ENCODE measurements at places on chromosomes 2 and 18. TPM values are rescaled to one million over a fixed set of nuclear protein-coding genes. Genes with fewer than 3 reads are reported as not detected.

Gene FOXI3
- not detected for polyA plus RNA-seq

Gene TXNDC2
- not detected for polyA plus RNA-seq

Gene PID1
- polyA plus RNA-seq, result 28.7 TPM

Gene NXPH2
- 0.85 TPM for polyA plus RNA-seq

- no peak for DNase-seq
Observed at GRCh38 chr2:193326296-193326695, 1131.6 kb upstream of the TMEFF2 start.

DNA sequence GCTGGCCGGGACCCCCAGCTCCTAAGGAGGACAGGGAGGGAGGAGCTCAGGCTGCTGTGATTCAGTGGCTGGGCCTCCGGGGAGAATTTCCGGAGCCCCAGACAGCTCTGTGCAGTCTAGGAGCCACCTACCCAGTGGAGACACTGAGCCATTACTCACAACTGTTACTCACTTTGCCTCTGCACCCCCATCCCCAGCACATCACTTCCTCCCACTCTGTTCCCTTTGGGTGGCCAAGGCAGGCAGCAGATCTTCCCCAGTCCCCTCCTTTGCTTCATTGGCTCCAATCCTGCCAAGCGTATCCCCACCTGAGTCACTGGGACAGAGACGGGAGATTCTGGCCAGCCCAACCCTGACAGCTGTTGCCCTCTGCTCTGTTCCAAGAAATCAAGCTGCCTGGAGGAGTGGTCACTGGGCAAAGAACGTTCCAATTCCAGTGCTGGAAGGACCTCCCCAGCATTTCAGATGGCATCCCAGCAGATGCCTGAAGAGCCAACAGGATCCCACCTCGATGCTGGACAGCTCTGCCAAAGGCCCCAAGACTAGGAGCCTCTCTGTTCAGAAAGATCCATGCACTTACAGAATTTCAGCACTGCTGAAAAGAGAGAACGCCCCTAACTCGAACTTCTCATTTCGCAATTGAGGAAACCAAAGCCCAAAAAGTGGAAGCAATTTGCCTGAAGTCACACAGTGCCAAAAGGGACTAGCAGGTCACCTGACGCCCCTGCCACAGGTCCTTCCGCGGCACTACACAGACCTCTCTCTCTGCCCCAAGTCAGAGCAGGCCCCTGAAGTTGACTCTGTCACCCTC is 68.3 kb downstream of the TNS1 start:
- no peak for DNase-seq

DNA sequence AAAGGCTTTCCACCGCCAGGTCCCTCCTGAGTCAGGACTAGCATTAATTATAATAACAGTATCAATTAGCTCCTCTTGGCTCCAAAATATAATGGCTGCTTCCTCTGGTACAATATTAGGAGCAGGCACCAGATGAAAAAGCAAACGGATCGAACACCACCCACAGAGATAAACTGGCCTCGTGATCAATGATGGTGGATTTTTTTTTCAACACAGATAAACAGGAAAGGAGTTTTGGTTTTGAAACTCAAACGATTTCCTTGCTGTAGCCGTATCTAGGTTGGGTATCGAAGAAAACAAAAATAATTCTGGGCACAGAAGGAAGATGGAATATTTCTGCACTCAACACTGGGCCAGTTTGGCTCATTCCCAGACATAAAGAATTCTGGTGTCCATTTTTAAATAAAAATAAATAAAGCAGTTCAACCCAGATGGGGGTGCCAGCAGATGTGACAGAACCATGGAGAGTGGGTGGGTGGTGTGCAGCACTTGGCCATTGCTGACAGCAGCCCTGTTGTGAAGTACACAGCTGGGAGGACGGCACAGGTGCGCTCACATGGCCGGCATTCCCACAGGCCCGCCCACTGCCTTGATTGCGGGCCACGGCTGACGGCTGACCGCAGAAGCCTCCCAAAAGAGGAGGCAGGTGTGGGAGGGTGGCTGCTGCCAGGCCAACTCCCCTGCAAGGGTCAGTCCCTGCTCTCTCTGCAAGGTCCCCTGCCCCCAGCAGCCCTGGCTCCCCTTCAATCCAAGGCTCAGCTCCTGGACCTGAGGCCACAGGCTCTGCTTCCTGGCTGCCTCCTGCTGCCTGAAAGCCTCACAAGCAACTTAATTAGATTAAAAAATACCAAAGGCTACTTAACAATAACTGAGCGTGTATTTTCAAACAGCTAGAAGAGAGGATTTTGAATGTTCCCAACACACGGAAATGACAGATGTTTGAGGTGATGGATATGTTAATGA is 351.9 kb upstream of the ID2 start:
- no peak for DNase-seq

DNA sequence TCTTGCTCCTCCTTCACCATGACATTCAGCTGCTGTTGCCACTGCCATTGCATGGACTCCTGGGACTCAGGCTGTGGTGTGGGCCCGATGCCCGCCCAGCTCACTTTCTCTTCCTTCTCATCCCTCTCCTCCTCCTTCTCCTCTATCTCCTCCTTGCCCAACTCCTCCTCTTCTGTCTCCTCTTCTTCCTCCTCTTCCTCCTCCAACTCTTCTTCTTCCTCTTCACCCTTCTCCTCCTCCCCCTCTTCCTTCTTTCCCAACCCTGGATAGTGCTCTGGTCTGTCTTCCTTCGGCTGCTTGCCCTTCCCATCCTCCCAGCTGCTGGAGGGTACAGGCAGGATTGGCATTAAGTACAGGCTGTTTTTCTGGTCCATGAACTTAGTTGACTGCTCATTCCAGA is 10.8 kb upstream of the CRYBA2 start:
- no peak for DNase-seq

DNA sequence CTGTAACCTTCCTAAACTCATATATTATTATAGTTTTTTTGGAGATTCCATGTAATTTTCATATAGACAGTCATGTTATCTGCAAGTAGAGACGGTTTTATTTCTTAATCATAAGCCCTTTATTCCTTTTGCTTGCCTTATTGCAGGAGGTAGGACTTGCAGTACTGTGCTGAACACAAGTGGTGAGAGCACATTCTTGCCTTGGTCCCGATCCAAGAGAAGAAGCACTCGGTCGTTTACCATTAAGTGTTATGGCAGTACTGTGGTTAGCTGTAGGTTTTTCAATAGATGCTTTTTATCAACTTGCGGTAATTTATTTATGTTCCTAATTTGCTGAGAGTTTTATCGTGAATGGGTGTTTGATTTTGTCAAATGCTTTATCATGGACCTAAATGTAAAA is 305.7 kb downstream of the DYSF start:
- DNase-seq, result no peak

GRCh38 chr2:96939415-96939814 is 47.0 kb downstream of the FAM178B start:
- DNase-seq, result no peak

- DNase-seq, result no peak
Observed at GRCh38 chr2:162125138-162125537, 26.9 kb downstream of the GCG start.

DNA sequence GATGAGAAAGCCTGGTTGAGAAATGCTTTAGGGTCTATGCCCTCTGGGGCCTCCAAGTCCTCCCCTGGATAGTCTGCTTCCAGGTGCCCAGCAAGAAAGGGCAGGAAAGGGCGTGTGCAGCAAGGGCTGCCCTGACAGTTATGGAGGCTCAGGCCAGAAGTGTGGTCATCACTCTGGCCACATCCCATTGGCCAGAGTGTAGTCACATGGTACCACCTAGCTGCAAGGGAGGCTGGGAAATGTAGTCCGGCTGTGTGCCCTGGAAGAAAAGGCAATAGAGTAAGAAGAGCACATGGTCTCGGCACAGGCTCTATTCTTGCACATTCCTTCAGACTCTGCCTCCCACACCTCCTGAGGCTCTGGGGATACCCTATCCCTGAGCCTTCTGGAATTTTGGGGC is 35.7 kb downstream of the ODC1 start:
- DNase-seq, result no peak

GRCh38 chr2:201270293-201271001 is 10.1 kb downstream of the CASP8 start:
- no peak for DNase-seq

DNA sequence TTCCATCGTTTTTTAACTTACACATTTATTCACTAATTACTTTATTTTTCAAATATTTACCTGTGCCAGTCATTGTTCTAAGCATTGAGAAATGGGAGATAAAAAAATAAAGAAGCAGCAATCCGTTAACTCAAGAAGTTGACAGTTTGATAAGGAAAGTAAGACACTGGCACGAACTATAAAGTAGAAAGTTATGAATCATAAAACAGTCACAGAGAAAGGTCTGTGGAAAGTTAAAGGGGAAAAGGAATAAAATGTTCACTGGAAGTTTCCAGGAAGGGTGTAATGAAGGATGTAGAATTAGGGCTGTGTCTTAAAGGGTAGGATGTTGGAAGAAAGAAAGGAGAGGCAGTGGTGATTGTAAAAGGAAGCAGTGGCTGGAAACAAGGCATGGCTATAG is 118.9 kb downstream of the RDH14 start:
- no peak for DNase-seq

- no peak for DNase-seq
Observed at GRCh38 chr18:58753976-58754375, 82.7 kb downstream of the MALT1 start.

DNA sequence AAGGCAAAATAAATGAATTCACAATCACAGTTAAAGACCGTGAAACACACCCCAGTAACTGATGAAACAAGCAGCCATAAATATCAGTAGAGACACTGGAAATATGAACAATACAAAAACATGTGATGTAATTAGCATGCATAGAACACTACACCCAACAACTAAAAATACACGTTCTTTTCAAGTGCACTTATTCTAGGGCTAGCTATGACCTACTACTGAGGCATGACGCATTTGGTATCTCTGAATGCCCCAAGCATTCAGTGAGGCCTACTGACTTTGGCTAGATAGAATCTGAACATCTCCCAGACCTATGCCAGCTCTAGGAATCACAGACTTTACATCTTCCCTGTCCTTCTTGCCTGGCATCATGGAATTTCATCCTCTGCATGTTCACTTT is 450.0 kb upstream of the ID2 start:
- DNase-seq, result no peak

DNA sequence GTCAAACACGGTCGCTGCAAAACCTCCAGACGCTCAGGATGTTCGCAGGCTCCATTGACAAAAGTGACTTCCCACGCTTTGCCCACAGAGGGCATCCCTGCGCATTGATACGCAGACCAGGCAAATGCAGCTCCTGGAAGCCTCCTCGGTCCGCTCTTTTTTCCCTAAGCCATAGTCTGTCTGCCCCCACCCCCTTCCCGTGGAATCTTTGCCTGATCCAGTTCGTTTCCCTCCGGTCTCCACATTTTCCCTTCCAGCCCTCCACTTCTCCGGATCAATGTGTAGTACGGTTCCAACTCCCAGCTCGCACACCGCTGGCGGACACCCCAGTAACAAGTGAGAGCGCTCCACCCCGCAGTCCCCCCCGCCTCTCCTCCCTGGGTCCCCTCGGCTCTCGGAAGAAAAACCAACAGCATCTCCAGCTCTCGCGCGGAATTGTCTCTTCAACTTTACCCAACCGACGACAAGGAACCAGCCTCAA is at the start of gene DCC:
Gene DCC (plus strand): TSS at position 307 of the 481 bp plus-strand sequence. CDS start 591 bp downstream, outside the sequence.
- peak; percentile 42 for DNase-seq

GRCh38 chr2:11397513-11397912 is 53.1 kb upstream of the ROCK2 start:
- DNase-seq, result no peak

DNA sequence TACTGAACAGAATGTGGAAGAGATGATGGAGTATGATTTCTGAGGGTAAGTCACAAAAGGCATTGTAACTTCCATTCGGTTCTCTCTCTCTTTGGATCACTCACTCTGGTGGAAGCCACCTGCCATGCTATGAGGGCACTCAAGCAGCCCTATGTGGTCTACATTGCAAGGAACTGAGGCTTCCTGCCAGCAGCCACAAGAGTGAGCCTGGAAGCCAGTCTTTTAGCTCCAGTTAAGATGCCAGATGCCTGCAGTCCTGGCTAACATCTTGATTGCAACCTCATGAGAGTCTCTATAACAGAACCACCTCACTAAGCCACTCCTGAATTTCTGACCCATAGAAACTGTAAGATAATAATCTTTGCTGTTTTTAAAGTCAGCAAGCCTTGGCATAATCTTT is 935.7 kb downstream of the LRP1B start:
- no peak for DNase-seq

GRCh38 chr2:171410624-171411023 is 23.2 kb downstream of the METTL8 start:
- no peak for DNase-seq

GRCh38 chr2:3459185-3460015 is 59.9 kb downstream of the ADI1 start:
- DNase-seq, result no peak

DNA sequence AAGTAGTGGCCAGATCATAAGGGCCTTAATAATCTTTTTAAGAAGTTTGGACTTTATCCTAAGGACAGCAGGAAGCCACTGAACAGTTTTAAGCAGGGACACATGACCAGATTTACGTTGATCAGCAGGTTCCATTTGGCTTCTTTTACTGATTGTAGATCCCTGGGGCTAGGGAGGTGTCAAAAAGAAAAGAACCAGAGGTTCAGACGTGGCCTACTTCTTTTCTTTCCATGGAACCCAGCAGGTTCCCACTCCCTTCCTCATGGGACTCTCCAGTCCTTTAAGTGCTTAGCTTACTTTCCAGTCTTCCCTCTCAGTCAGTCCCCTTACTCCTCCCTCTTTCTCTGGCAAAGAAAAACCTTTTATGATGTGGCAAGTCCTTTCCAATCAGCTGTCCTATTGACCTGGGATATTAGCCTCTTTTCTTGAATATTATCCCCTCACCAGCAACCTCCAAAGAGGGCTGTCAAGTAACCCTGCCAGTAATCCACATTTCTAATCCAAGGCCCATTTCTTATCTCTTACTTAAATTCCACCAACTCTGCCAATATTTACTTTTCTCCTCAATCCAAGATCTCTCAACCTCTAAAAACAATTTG is 33.5 kb downstream of the NHEJ1 start:
- no peak for DNase-seq

GRCh38 chr2:113173542-113174375 is at the start of gene PSD4:
PSD4 (plus strand) TSS chr2:113173971; CDS start chr2:113182457, 8,486 bp downstream.
- peak; percentile 15 for DNase-seq

DNA sequence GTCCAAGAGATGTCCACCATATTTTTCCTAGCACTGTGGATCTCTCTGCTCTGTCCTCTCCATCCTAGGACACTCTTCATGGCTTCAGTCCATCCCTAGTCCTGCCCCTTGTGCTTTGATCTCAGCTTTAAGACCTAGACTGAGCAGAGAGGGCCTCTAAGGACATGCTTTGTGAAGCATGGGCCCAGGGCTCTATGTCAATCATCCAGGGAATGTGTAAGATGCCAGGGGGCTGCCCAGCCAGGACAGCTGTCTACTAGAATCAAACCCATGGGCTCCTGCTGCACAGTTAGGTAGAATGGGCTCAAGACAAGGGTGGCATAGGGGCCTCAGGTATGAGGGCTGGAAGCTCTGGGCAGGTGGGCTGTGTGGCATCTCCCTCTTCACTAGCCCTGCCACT is 24.9 kb downstream of the TET3 start:
- DNase-seq, result no peak
